ENCODE measurements at places on chromosomes 7 and 10.
A peak's percentile ranks its signal among the peaks of the same experiment; 100 is the strongest.

- peak; percentile 72 for DNase-seq
Measured at GRCh38 chr10:101889256-101890210, 45.9 kb upstream of the KCNIP2 start.

DNA sequence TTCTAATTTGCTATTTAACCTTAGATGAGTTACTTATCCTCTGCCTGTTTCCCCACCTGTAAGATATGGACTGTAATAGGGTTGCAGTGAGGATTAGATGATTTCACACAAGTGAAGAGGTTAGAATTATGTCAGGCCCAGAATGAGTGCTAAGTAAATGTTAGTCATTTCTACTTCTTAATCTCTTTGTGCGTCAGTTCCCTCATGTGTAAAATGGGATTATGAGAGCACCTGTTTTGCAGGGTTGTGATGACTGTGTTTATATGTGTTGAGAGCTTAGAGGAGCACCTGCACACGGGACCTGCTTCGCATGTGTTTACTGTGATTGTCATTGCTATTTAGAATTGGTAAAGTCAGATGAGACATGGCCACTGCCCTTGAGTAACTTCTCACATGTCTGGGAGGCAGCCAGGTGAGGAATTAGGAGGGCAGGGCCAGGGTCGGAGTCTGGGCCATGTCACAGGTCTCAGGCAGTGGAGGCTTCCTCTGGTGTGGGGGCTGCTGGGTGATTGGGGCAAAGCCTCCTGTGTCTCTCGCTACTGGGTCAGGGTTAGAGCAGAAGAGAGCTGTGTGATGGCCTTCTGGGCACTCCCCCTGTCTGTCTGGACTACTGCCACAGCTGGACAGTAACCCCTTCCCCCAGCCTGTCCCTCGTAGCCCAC is 106.7 kb downstream of the WDFY4 start:
- no peak for DNase-seq

GRCh38 chr10:4281190-4281825 is 496.3 kb upstream of the KLF6 start:
- DNase-seq = no peak

- DNase-seq = peak; percentile 69
Measured at GRCh38 chr10:11610826-11611247, 613 bp downstream of the USP6NL start.

DNA sequence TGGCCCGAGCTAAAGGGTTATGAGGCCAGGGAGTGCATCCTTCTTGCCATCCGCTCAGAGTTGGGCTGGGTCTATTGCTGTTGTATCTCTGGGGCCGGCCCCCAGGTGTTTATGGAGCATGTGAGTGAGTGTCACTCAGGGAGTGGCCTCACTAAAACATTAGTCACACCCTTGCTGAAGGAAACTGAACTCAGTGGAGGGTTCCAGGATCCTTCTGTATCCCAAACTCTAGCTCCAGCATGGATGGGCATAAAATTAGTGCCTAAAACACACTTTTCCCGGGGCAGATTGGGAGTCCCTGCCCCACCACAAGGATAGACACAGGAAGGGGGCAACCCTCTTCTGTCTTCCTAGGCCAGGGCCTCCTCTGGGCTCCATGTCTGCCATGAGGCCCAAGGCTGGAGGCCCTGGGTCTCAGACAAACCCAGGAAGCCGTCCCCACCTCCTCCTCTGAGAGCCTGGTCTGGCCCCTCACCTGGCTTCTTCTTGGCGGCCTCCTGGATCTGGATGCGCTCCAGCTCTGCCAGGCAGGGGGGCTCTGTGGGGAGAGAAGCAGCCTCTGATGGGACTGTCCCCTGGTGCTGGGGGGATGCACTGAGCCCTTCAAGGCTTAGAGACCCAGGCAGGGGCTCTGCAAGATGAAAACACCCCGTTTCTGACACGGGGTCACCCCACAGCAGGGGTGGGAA is 24.5 kb downstream of the SPOCK2 start:
- no peak for DNase-seq

DNA sequence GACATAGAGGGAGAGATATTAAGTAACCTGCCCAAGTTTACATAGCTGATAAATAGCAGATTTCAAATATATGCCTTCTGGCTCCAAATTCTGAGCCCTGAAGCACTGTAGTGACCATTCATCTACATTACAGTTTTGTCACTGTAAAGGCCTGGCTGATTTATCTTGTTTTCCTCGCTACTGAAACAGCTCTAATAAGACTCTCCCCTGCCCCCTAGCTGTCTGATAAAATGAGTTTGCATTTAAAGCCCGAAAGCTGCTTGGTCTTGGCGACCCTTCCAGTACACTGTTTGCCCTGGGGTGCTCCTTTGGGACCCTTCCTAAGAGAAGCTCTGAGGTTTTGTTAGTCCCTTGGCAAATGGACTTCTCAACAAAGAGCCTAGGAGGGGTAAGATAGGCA is 59.7 kb upstream of the RAB11FIP2 start:
- DNase-seq = no peak

DNA sequence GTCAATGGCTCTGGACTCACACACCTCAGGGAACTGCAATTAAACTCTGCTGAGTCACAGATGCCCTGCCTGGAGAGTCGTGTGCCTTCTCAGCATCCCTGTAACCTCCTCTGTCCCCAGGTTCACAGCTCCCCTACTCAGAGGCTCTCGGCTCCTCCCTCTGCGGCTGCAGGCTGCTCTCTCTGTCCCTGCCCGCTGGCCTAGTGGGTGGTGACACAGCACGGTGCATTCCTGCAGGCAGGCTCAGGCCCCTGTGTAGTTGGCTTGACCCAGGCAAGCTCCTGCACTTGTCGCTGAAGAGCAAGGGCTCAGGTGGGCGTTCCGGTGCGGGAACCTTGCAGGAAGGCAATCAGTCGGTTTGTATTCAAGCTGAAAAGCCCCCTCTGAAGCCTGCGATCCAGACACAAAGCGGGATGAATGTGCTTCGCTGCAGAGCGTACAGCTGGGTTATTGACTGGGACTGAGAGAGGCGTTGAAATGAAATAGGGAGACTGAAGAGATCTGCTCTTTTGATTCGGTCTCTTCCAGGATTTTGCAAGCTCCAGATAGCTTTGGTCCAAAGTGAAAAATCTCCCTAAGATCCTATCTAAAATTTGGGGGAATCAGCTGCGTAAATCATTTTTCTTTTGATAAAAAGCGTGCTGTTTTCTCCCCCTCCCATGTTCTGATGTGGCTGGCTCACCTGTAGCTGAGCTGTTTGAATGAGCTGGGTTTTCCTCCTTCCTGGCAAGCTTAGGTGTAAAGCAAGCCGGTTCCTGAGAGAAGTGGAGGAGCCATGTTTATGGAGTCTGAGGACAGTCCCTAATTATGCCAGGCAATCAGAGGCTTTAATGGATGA is 208.7 kb upstream of the PHYHIPL start:
- no peak for DNase-seq

DNA sequence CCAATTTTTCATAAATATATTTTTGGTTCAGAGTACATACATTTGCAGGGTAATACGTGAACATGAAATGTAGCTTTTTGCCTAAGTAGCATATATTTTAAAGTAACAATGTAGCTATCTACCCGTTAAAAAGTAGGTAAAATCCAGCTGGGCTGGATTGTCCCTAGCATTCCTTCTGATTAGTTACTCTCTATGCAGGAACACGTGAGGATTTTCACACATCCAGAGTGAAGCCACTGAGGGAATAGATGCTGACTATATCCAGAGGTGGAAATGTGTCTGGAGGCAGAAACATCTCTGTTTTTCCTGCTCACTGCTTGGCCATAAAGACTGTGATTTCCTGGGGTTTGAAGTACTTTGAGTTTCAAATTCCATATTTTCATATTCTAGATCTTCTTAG is 338.9 kb upstream of the KIAA1217 start:
- no peak for DNase-seq

DNA sequence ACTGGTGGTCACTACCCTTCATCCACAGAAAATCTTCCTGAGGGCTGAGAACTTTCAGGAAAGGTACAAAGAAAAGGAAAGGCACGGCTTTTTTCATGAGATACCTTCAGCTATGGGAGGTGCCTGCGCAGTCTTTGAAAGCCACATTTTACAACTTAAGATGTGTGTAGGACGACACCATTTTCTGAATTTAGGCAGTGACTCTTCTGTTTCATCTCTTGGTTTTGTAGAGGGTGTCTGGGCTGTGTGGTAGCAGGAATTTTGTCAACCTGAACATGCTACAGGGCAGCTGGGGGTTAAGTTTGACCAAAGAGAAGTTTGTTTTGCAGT is 138.1 kb downstream of the NRP1 start:
- DNase-seq = no peak

DNA sequence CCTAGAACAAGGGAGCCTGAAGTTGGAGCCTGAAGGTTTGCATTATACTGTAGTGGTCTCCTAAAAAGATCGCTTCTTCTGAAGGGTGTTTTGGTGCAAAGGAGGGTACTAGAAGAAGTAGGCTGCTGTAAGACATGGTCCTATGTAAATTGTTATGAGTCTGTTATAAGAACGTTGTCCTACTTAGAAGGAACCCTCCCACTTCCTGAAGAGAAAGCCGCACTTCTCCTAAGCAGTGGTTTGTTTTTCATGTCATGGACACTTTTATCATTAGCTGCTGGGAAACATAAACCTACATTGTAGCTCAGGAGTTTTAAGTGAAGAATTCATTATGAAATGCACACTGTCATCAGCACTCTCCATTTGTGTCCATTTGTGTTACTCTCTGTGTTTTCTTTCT is 129.1 kb upstream of the ITGB1 start:
- DNase-seq = no peak

GRCh38 chr10:106898446-106898845 is 266.1 kb downstream of the SORCS1 start:
- DNase-seq = no peak

DNA sequence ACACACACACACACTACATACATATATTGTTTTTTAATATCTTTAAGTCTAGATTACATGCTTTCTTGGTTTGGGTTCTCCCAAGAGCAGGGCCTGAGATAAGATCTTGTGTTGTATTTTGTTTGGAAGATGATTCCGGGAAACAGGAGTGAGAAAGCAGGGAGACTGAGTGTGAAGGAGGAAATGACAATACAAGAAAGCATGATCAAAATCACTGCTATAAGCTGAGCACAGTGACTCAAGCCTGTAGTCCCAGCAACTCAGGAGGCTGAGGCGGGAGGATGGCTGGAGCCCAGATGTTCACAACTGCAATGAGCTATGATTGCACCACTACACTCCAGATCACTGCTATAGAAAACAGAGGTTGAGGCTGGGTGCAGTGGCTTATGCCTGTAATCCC is 267.6 kb downstream of the SKIDA1 start:
- no peak for DNase-seq

GRCh38 chr10:121566755-121567154 is 31.5 kb downstream of the FGFR2 start:
- DNase-seq = no peak

DNA sequence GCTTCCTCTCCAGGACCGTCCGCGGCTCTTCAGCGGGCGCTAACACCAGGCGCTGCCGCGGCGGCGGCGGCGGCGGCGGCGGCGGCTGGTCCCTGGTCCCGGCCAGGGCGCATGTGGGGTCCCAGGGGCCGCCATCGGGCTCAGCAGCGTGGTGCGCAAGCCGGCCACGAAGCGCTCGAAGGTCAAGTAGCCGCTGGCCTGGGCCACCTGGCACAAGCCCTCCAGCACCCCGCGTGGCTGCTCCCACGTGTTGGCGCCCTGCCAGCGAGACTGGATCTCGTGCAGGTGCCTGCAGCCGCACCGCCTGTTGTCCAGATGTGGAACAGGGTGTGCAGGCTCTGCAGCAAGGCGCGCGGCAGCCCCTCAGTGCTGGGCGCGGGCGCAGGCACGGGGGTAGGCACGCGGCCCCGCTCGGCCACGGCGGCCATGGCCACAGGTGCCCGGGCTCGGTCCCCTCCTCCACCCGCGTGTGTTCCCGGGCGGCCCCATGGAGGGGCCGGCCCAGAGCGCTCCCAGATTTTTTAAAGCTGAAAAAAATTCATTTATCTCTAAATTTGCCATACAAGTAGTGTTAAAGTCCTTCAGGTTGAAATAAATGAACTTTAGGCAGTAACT is 884.2 kb upstream of the ZNF722 start:
- DNase-seq = no peak

DNA sequence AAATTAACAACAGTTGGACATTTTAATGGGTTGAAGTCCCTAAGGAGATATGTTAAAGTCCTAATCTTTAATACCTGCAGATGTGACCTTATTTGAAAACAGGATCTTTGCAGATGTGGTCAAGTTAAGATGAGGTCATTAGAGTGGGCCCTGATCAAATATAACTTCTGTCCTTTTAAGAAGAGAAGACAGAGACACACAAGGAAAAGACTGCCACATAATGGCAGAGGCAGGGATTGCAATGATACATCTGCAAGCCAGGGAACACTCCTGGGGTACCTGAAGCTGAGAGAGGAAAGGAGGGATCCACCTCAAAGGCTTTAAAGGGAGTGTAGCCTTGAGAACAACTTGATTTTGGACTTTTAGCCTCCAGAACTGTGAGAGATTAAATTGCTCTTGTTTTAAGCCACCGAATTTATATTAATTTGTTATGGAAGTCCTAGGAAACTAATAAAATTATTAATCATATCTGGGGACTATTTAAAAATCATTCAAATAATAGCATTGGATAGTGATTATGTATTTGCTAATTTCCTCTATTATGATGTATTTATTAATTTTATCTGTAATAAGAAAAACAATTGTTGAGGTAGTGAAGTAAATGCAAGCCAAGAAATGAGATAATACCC is 700.0 kb upstream of the PCDH15 start:
- DNase-seq = no peak

- DNase-seq = no peak
Measured at GRCh38 chr10:128710098-128710797, 584.0 kb upstream of the MKI67 start.

GRCh38 chr7:157628456-157628855 is 291.7 kb downstream of the DNAJB6 start:
- no peak for DNase-seq

DNA sequence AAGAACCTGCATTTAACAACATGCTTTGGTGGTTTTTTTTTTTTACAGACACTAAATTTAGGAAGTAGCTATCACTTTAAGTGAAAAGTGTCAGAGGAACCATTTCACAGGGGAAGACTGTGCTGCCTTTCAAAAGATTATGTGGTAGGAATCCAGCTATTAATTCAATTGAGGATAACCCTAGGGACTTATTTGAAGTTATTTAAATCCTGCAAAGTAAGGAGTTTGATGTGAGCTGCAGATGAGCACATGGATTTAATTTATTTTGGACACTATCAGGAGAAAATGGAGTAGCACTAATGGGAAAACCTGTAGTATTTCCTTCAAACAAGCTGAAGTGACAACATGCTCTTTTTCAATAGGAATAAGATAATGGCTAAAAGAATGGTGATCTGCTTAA is 419.8 kb downstream of the ANKRD7 start:
- DNase-seq = no peak

- DNase-seq = no peak
Measured at GRCh38 chr10:59268460-59268859, 92.0 kb downstream of the PHYHIPL start.

GRCh38 chr7:119842337-119842736 is 430.6 kb upstream of the KCND2 start:
- no peak for DNase-seq

DNA sequence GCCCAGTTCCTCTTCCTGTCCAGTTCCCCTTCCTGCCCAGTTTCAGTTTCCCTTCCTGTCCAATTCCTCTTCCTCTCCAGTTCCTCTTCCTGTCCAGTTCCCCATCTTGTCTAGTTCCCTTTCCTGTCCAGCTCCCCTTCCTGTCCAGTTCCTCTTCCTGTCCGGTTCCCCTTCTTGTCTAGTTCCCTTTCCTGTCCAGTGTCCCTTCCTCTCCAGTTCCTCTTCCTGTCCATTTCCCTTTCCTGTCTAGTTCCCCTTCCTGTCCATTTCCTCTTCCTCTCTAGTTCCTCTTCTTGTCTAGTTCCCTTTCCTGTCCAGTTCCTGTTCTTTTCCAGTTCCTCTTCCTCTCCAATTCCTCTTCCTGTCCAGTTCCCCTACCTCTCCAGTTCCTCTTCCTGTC is 68.1 kb upstream of the ADCY1 start:
- no peak for DNase-seq

- DNase-seq = no peak
Measured at GRCh38 chr7:137469191-137469811, 125.8 kb upstream of the PTN start.

All from left hindlimb (tissue), 1 donor.